Fibroblast of skin of left biceps (primary cell): ENCODE measurements at places on chromosomes 11 and 22.

DNA sequence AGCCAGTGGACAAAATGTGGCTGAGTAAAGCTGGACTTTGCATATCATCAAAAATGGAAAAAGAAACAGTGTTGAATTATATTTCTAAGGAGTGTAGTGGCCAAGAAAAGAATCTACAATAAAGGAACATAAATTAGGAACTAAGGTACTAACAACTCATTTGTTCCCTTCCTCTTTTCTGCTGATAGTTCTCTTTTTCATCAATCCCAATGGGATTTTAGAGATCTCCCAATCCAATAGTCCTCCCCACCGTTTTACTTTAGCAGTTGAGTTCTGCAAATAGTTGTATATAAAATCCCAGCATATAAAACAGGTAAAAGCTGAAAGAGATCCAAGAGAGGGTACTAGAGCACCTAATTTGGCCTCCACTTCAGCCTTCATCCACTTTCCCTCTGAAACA, 2.0 kb downstream of the PRCP start:
- no peak for DNase-seq

GRCh38 chr11:16223558-16223957, 132.8 kb downstream of the SOX6 start:
- no peak for DNase-seq

GRCh38 chr11:110373051-110373702, 56.6 kb upstream of the FDX1 start:
- DNase-seq, result no peak

GRCh38 chr22:31497148-31497938, 1.0 kb downstream of the SFI1 start:
- DNase-seq, result no peak

- DNase-seq, result no peak
These were observed 89.7 kb downstream of the ZC3H12C start for GRCh38 chr11:110182886-110183285.
